Spleen (tissue), 13 donors: ENCODE measurements at places on chromosomes 5 and 9. TPM values are rescaled to one million over a fixed set of nuclear protein-coding genes. Genes with fewer than 3 reads are reported as not detected.

The GRAMD2B gene
- 18.6 TPM for total RNA-seq

The ZBTB6 gene
- total RNA-seq, result 13.8 TPM

The PIP5KL1 gene
- total RNA-seq, result not detected

The FNIP1 gene
- total RNA-seq, result 53.4 TPM

The SVEP1 gene
- total RNA-seq, result 44.9 TPM
